ENCODE measurements at places on chromosomes 7 and 10.

DNA sequence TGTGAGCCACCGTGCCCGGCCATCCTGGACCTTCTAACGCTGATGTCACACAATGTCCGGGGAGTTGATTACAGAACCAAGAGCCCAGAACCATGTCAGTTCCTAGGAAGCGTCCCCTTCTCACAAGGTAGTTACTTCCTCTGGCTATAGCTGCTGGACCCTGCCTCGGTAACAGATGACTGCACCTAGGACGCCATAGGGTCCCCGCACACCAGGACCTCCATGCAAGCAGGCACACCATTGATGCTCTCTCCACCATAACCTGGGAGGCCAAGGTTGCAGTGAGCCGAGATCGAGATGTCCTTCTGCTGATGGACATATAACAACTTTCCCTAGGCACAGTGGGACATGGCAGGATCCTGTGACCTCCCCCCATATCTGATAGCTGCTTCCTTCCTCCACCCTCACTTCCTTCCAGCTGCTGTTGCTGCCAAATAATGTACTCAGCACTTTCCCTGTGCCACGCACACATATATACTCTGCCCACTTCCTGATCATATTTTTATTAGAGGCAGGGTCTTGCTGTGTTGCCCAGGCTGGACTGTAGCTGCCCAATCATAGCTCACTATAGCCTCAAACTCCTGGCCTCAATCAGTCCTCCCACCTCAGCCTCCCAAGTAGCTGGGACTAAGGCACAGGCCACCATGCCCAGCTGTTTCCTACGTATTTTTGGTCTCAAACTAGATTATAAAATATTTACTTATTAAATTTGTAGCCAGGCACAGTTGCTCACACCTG is 3.5 kb upstream of the SNX8 start:
- no peak for DNase-seq

DNA sequence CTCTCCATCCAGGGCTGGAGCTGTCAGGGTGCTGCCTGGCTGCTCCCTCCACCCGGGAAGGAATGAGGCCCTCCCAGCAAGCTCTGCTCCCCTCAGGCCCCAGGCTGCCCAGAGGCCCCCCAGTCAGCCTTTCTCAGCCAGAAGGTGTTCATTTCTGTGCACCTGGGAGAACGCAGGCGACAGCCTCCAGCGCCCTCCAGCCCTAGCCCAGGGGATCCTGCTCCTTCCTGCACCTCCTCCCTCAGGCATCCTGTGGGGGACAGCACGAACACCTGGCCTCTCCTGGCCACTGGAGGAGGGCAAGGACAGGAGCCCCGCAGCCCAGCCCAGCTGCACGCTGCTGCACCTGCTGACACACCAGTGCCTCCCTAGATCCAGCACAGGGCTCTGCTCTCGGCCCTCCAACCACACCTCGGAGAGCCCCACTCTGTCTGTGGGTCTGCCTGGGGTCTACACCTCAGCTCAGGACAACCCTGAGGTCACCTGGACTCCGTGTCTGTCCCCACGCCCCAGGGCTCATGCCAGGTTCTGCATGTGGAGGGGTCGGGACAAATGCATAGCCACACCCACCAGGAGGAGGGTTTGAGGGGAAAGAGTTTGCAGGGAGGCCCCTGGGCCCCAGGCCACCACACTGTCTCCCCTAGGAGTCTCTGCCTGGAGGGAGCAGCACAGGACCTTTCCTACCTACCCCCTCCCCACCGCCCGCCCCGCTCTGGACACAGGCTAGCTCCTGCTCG is 7.4 kb upstream of the PWWP2B start:
- DNase-seq, result no peak

- DNase-seq, result no peak
Measured at GRCh38 chr10:29667191-29667590, 32.4 kb upstream of the SVIL start.

- no peak for DNase-seq
Measured at GRCh38 chr10:49446031-49446430, 50.1 kb upstream of the DRGX start.
